ENCODE measurements at places on chromosomes 16 and 17.

DNA sequence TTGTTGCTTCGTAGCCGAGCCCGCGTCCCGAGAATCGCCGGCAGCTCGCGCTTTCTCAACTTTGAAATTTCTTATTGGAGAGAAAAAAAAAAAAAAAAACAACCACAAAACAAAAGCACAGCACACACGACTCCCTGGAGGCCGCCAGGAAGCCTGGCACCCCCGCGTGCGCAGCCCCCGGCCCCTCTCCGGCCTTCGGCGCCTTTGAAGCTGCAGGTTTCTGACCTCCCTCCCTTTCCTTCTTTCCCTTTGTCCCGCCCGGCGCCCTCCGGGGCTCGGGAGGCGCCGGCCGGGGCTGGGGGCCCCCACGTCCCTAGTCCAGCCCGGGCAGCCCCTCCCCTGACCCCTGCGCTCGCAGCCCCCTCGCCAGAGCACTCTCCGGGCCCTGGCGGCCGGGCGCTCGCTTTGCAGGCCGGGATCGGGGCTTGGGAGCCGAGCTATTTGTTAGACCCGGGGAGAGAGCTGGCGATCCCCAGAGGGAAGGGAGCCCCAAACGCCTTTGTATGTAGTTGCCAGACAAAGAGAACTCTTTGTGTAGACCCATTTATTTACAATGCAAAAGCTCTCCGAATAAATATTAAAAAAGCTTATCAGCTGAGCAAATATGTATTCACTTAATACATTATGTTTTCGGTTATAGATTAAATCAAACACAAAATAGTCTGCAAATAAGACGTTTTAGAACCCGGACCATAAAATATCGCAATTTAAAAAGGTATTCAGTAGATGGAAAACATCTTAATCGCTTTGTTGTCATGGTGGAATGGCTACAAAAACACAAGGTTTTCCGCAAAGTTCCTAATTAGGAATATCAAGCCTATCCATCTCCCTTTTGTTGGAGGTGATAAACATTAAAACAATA is 2.3 kb downstream of the BAHCC1 start:
- DNase-seq = no peak

- DNase-seq = peak; percentile 93
Observed at GRCh38 chr16:27202923-27203506, 311 bp upstream of the KDM8 start.

DNA sequence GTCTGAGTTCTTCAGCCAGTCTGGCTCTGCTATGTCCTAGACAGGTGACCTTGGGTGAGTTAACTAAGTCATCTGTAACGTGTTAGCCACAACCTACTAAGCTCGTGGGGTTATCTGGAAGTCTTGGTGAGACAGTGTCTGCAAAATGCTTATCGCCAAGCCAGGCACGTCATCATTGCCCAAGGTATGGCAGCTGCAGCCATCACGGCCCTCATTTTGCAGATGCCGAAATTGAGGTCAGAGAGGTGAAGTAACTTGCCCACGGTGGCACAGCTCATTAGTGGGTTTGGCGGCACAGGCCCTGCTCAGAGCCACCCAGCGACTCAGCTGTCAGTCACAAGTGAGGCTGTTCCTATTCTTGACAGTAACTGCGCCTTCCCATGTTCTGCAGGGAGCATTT is 79.8 kb downstream of the CMIP start:
- peak; percentile 81 for DNase-seq

- DNase-seq = no peak
Observed at GRCh38 chr17:81480140-81481072, 32.2 kb downstream of the ACTG1 start.

DNA sequence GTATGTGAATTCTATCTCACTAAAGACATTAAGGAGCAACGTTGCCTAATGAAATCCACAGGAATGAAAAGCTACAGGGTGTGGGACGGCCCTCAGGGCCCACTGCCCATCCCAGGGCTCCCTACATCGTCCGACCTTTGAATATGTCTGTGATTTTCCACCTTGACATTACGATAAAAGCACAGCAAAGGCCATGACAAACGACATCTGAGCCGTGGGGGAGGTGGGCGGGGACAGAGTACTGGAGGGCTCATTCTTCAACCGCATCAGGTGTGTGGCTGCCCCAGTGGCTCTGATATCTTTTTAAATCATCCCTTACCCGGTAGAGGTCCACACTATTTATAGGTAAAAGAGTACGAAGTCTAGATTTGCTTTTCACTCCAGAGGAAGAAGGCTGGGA is 35.1 kb downstream of the LMF1 start:
- DNase-seq = no peak

DNA sequence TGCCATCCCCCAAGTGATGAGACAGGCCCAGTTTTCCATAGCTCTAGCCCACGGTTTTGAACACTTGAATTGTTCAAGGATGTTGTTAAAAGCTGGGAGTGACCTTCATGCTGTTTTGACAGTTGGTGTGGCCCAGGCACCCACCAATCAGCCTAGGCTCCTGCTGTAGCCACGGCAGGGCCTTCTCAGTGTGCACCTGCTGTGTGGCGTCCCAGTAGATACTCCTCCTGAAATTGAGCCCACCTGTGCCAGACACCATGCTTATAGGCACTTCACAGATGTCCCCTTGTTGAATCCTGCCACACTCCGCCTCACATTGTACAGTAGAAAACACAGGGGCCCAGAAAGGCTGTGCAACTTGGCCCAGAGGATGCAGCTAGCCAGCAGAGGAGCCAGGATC is 86.4 kb downstream of the SOCS1 start:
- no peak for DNase-seq

- DNase-seq = no peak
Observed at GRCh38 chr16:6644916-6645315, 687.7 kb upstream of the RBFOX1 start.

GRCh38 chr16:78509965-78510364 is 410.5 kb downstream of the WWOX start:
- no peak for DNase-seq

GRCh38 chr16:4425378-4426020 is at the start of gene DNAJA3:
DNAJA3 (plus strand) TSS chr16:4425868; CDS start chr16:4425882, 14 bp downstream.
- DNase-seq = peak; percentile 91

GRCh38 chr17:5947701-5948180 is 122.4 kb upstream of the WSCD1 start:
- DNase-seq = no peak

GRCh38 chr17:43477832-43478634 is 5.7 kb upstream of the DHX8 start:
- no peak for DNase-seq

- peak; percentile 27 for DNase-seq
Observed at GRCh38 chr16:72501739-72502593, 330.0 kb upstream of the PMFBP1 start.

DNA sequence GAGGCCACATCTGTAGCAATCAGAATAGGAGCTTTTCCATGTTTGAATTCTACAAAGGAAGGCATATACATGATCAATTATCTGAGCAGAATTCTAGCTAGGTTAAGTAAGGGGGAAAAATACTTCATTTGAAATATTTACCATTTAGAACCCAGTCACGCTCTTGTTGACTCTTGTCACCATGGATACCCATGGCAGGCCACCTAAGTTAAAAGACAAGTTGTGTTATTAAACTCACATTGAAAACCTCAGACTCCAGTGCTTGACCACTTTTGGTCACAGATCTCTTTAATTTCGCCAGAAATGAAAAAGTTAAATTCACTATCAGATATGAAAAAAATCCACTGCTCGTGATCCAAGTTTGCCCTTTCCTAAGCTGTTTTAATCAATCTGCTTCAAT is 4.1 kb downstream of the DDX5 start:
- peak; percentile 17 for DNase-seq

GRCh38 chr16:3954411-3954921 is 74.0 kb upstream of the CREBBP start:
- no peak for DNase-seq

DNA sequence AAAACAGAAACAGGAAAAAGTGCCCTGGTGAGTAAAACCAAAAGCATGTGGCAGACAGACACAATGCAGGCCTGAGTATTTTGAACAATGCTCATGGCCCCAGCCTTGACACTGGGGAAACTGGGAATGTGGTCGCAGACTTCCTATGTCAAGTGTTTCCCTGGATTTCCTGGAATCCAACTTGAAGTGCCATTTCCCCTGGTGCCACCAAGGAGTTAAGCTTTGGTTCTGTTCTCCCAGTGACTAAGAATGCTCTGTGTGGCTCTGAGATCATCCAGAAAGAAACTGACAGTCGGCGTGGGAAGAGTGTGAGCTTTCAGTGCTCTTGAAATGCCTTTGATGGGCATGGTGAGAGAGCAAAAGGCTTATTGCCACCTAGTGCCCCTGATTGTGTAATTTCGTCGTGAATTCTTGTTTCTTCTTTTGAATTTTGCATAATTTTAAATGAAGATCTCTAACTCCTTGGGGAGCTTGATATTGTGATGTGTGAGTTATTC is 96.0 kb downstream of the YPEL2 start:
- peak; percentile 14 for DNase-seq

DNA sequence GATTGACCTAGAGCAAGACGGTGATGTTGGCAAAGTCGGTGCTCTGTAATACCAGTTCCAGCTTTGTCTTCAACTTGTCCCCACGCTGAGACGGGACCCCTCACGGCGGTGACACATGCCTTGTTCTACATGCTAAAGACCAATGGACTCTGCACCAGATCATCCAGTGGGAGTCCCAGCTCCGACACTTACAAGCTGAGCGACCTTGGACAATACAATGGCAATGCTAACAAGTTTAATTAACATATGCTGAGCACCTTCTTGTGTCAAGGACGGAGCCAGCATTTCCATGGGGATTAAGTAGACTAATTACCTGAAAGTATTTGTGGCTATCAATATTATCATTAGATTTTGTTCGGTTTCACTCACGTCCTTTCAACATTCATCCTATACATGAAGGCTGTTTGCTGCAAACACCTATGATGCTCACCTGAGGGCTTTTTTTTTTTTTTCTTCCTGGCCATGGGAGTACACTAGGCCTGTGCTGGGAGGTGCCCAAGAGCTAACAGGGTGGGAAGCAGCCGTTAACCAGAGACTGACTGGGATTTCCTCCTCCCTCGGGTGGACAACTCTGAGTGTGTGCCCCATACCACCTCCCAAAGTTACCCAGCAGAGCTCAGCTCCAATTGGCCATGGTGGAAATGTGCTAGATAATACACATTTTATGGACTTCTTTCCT is 308.6 kb upstream of the ZFHX3 start:
- no peak for DNase-seq

GRCh38 chr16:56225017-56225742 is 33.9 kb downstream of the GNAO1 start:
- DNase-seq = no peak

GRCh38 chr17:511001-511698 is 158.5 kb upstream of the RPH3AL start:
- no peak for DNase-seq

DNA sequence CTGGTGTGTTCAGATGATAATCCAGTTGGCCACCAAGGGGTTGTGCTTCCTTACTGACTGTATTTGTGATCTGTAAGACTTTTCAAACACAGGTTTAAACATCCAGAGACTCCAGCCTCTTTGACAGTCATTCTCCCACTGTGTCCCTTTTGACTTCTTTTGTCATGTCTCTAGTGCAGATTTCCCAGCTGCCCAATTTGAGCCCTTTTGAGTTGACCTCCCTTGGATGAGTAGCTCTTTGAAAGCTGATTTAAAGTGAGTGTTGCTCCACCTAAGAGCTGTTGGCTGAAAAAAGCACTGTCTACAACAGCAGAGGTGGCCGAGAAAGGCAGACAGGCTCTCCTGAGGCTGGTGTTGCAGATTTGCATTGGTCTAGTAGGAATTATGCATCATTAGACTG is 188.4 kb upstream of the TBX2 start:
- DNase-seq = no peak

DNA sequence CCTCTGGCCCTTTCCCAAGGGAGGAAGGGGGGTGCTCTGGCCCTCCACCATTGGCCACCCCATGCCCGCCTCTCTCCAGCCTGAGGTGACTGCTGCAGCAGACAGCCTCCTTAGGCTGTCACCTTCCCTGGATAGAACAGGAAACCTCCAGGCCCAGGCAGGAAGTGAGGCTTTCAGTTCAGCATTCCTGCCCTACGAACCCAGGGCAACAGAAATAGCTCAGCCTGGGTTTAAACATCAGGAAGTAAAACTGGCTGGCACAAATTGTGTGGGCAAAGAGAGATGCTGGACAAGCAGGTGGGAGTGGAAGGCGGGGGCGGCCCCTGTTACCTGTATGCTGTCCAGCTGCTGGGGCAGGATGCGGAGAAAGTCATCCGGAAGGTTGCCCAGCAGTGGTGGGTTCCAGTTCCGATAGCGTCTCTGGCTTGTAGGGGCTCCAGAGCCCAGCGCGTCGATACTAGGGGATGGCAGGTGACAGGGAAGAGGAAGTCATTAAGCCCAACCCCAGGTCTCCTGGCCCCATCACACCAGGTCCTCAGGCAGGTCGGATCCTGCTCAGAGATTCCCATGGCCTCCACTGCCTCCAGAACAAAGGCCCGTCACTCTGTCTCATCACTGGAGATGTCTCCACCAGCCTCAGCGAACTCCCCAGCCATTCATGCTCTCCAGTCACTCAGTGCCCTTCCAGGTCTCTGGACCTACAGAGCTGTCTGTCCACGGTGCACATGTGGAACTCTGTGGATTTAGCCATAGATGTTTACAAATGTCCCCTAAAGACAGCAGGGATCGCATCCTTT is 23.6 kb upstream of the MRPS23 start:
- no peak for DNase-seq

DNA sequence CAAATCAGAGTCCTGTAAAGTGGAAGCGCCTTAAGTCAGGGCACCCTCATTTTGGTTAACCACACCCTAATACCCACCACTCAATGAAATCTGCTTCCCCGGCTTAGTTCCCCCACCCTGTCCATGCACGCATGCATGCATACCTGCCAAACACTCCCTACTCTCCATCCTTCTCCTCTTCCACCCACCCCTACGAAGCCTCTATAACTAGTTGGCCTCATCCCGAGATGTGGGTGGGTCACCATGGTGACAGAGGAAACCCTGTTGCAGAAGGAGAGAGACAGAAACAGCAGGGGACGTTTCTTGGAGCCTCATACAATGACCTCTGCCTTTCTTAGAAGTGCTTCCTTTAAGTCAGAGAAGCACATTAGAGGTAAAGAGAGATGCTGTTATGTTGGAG is 46.8 kb upstream of the DNAH9 start:
- DNase-seq = no peak

GRCh38 chr17:28118362-28118761 is 75.9 kb downstream of the NLK start:
- peak; percentile 1 for DNase-seq

GRCh38 chr17:72879877-72880276 is 212.6 kb downstream of the SLC39A11 start:
- no peak for DNase-seq

- DNase-seq = no peak
Observed at GRCh38 chr16:82031116-82032084, 3.7 kb upstream of the HSD17B2 start.

GRCh38 chr17:65345261-65346005 is 208.3 kb downstream of the RGS9 start:
- DNase-seq = no peak

GRCh38 chr17:56945938-56946505 is 14.8 kb downstream of the COIL start:
- no peak for DNase-seq

Measured in CD4-positive, alpha-beta T cell treated with Interleukin-21 for 1 hour (primary cell).